Body of pancreas (tissue), 4 donors: ENCODE measurements at places on chromosomes 5 and 9.

DNA sequence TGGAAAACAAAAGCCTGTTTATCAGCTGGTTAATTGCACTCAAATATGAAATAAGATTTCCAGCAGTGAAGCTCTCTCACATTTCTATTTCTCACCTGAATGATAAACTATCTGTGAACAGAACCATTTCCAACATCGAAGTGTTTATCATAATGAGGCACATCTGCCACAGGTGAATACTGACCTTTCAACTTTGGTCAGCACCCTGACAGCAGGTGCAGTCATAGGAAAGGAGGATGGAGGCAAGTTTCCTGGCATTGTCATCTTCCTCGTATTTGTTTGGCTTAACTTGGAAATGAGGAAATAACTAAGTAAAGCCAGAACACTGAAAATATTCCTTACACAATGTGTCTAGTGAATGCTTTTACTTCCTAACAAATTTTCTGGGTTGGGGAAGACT, 716.4 kb downstream of the NR2F1-AS1 start:
- no peak for DNase-seq

DNA sequence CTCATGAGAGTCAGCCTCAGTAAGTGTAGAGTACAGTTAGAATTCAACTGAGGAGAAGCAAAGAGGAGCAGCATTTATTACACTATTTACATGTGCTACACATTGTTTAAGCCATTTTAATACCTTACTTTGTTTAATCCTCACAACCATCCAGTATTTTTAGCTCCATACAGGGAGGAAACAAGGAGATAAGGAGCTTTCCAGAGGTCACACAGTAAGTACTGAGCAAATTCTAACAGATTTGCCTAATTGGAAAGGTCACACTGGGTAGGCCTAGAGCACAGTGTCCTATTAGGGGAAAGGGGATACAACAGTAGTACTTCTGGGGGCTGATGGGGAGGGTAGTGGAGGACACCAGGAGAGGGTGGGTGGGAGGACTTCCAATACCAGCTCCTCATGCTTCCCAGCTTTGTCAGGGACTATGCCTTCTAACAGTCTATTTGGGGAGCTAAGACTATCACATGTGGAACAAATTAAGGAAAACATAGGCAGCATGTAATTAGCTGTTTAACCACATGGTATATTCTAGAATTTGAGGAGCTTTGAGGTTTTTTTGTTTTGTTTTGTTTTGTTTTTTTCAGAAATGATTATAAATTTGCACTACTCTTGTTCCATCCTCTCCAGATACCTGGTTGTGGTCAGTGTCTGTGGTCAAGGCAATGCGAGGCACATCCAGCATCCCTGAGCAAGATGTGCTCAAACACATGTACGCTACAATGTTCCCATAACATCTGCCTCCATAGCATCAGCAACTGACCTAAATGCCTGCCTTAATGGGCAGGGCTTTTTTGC, 96.0 kb upstream of the SLC12A2 start:
- DNase-seq: no peak

- DNase-seq: no peak
Measured at GRCh38 chr9:71863631-71864030, 47.4 kb downstream of the ABHD17B start.

DNA sequence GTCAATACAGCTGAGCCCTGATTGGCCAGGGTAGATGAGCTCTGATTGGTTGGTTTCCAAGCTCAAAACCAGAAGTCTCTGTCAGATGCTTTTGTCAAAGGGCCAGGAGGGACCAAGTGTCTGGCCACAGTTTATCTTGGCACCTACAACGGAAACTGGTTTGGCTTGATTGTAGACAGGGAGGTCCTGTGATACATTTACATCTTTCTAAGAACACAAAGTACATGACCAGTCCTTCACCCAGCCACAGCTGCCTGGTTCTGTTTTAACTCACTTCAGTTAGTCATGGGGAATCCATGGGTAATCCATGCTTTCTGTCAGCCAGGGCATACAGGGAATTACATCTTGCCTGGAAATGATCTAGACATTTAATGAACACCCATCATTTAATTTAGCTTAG, 171.2 kb downstream of the SLC12A2 start:
- no peak for DNase-seq

DNA sequence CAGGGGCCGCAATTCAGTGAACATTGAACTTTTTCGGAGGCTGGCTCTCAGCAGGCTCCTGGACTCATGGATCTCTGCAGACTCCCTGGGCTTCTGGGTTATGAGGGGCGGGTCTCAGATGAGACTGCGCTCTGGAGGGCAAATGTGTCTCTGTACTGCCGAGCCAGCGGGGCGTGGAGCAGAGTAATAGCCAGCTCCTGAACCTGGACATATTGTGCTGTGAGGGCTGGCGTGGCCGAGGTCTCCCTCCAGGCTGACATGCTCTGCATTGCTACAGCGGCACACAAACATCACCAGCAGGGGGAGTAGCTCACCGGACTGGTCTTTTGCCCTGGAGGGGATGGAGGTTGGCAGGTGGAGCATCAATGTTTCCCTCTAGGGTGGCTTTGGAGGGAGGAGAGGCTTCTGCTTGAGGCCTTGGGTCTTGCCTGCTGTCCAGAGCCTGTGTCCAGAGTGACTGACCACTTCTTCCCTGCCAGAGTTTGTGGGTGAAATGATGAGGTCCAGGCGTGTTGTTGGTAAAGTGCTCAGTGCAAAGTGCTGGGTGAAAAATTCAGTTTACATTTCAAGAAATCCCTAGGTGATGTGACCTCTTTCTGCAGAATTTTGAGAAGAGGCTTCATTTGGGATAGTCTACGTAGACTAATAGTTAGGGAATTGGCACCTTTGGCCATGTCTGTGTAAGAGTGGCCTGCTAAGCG, 10.9 kb upstream of the GADD45G start:
- DNase-seq: peak; percentile 69

DNA sequence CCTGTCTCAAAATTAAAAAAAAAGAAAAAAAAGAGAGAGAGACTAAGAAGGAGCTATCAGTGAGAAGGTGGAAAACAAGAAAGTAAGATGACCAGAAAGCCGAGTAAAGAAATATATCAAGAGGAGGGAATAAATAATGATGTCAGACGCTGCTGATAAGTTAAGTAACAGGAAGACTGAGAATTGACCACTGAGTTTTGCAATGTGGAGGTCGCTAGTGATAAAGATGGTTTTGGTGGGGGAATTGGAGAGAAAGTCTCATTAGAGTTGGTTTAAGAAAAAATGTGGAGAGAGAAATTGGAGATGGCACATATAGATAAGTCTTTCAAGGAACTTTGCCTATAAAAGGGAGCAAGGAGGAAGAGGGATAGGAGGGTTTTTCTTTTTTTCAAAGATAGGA, 91.9 kb downstream of the RAD23B start:
- no peak for DNase-seq

GRCh38 chr5:158170060-158170459, 311.1 kb upstream of the CLINT1 start:
- peak; percentile 19 for DNase-seq
